BJ (cell line): ENCODE measurements at places on chromosomes 12 and 14.

DNA sequence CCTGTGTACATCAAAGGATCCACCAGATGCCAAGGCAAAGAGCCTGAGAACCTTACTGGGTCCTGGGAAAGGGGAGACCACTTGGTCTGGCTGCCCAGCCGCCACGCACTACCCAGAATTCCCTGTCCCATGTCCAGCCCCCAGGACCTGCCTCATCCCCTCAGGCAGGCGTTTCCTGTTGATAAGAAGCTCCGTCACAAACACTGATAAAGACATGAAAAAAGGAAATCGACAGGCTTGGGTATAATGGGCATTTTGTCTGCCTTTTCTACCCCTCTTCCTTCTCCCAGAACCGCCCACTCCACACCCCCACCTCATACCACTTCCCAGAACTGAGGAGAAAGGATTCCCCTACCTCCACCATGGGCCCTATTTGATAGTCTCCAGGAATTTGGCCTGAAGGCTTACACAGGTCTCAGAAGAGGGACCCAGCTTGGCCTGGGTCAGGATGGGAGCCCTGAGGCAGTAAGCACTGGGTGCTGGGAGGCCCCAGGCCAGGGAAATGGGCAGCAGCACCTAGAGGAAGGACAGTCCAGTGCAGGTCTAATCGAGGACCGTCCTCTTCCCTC is 18.8 kb downstream of the ACVRL1 start:
- no peak for DNase-seq

GRCh38 chr12:94206886-94207285 is 58.5 kb downstream of the PLXNC1 start:
- DNase-seq = no peak

GRCh38 chr14:52706286-52706685 is 714 bp upstream of the PSMC6 start:
- DNase-seq = no peak

DNA sequence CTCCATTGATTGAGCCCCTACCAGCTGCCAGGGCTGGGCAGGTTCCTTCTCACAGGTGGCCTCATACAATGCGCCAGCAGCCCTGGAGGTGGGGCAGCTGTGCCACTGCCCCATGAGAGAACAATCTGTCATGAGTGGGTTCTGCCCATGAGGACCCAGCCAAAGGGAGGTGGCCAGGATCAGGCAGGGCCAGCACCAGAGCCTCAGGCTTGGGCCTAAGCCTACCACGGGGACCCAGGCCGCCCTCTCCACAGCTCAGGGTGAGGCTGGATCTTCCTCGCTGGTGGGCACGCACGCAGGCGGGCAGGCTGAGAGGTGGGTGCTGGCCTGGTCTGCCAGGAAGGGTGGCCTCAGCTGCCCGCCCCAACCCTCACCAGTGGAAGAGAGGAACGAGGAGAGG is 110.7 kb downstream of the KIF26A start:
- DNase-seq = no peak

DNA sequence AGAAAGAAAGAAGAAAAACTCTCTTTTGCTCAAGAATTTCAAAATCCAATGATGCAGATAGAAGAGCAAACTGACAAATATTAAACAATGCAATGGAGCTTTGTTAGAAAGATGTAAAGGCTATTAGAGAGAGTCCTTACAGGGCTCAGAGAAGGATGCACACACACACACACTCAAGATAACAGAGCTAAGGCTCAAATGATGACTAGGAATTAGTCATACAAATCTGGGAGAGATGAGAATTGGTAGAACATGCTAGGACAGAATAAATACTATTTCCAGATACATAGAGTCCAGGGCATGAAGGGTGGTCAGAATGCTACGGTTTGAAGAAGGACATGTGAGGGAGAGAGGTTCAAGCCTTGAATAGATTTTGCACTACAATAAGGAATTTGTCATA is 650.1 kb upstream of the MDGA2 start:
- DNase-seq = no peak

DNA sequence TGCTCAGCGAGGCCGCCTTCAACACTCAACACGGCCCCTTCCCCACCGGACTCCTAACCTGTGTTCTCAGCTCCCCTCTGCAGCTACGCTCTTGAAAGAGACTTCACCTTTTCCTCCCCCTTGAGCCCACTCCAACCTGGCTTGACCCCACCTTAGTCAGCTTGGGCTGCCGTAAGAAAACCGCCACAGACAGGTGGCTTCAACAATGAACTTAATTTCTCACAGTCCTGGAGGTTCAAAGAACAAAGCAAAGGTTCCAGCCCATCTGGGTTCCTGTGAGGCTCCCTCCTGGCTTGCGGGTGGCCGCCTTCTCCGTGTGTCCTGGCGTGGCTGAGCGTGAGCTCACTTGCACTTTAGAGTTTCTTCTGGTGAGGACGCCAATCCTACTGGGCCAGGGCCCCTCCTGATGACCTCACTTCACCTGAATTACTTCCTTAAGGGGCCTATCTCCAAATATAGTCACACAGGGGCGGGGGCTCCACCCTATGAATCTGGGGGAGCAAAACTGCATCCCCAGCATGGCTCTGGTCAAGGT is 138.8 kb downstream of the CALM1 start:
- no peak for DNase-seq

DNA sequence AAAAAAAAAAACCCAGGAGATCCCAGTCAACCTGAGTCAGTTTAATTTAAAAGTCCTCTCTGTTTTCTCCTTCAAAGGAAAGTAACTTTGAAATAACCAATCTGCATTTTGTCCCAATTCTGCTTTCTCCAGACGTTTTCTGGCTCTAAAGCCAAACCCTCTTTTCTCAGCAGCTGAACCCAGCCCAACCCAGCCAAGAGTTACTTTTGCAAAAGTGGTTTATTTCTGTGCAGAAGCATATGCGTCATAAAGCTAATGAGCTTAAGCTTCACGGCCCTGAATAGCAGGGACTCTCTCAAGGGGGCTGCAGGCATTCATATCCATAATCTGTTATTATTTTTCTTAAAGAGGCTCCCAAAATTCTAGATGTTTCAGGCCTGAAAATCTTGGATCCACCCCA is 176.6 kb downstream of the GALC start:
- no peak for DNase-seq

GRCh38 chr14:58607131-58607951 is 30.4 kb upstream of the DACT1 start:
- no peak for DNase-seq

DNA sequence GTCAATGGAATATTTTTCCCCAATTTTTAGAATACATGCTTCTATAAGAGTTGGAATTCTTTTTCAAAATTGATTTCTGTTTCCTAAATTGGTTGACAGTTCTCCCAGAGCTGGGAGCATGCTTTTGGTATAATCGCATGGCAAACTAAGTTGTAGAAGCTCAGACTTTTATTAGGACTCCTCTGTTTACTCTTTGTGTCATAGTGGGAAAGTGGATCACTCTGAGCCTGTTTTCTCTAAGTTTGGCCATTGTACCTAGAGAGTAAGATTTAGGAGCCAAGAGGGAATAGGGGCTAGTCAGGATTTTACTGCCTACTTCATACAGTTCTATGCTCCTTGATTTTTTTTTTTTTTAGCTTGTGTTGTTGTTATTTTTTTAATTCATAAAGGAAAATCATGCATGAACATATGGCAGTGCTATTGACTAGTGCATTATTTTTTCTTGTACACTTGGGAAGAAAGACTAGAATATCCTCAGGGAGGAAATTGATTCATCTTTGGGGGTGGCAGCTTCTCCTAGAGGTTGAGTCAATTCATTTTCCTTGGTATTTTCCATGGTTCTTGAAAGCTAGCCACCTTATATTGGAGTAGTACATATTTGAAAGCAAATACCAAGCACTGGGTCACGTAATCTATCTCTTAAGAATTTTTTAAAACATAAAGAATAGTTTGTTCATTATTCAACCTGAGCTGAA is 77.7 kb upstream of the TRAF3 start:
- DNase-seq = no peak

DNA sequence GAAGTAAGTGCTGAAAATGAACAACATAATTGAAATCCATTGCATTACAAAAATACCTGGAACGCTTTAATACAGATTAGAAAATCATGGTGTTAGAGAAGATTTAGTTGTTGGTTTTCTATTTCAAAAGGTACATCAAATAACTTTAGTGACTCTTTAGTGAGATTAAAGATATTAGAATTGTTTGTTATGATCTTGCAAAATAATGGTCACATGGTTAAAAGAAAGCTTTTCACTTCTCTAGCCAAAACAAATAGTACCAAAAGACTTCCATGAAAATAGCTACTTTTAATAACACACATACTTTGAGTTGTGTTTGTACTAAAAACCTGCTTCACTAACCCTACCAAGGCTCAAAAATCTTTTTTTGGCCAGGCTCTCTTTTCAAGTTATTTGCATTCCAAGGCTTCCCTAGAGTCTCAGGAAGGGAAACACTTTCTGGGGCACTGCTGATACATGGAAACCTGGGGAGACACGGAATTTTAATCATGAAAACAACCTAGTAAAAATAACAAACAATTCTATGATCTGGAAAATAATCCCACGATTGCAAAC is at the start of gene SLCO1A2:
TSS of gene SLCO1A2 (minus strand) at position 147 of the 555 bp plus-strand sequence. CDS start 270 bp downstream, outside the sequence.
- no peak for DNase-seq

- no peak for DNase-seq
Measured at GRCh38 chr12:93847517-93848474, 170.6 kb downstream of the CRADD start.

DNA sequence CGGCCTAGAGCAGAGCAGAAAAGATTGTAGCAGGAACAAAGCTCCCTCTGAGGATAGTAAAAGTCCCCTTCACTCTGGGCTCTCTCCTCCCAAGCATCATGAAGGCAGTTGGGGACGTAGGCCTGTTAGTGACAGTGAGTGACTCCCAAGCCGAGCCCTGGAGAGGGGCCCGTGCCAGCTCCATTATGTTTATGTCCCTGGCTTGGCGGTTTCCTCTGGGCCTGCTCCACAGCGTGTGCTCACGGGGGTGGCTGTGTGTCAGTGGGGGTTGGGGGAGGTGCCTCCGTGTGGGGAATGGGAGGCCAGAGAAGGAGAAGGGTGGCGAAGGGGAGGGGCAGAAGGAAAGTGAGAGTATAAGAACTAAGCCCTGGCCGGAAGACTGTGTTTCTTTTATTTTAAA is 170.0 kb upstream of the VASH1 start:
- DNase-seq = no peak

- DNase-seq = no peak
Measured at GRCh38 chr14:99075771-99076375, 196.1 kb downstream of the BCL11B start.
